ENCODE measurements at places on chromosomes 7 and 10.

DNA sequence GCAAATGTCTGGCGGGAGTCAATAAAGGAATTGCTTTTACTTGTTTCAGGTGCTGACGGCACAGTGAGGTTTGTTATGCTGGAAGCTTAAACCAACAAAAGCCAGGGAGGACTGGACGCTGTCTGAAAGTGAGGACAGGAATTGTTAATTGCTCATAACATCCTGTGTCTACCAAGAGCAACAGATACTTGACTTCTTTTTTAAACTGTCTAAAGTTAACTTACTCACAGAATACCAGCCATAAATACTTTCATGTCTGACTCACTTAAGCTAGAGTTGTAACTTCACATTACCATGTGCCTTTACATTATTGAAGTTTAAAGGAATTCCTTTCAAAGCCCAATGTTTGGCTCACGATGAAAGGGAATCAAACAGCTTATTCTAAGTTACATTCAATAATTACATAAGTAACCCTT lies 252.7 kb upstream of the SHH start:
- no peak for DNase-seq

GRCh38 chr7:88759230-88760135 lies at the start of gene ZNF804B:
ZNF804B (plus strand) TSS chr7:88759700; CDS start chr7:88759977, 277 bp downstream.
- DNase-seq = no peak

GRCh38 chr7:93933156-93933555 lies 11.6 kb downstream of the GNG11 start:
- DNase-seq = no peak

GRCh38 chr10:56181607-56182006 lies 179.5 kb downstream of the ZWINT start:
- no peak for DNase-seq

GRCh38 chr7:6274743-6275142 lies 2.3 kb upstream of the CYTH3 start:
- no peak for DNase-seq

- no peak for DNase-seq
Measured at GRCh38 chr7:7236041-7236440, 53.7 kb downstream of the C1GALT1 start.

GRCh38 chr10:91907914-91908336 lies 1.4 kb downstream of the FGFBP3 start:
- no peak for DNase-seq

GRCh38 chr10:132524443-132525285 lies 12.9 kb upstream of the INPP5A start:
- DNase-seq = no peak

DNA sequence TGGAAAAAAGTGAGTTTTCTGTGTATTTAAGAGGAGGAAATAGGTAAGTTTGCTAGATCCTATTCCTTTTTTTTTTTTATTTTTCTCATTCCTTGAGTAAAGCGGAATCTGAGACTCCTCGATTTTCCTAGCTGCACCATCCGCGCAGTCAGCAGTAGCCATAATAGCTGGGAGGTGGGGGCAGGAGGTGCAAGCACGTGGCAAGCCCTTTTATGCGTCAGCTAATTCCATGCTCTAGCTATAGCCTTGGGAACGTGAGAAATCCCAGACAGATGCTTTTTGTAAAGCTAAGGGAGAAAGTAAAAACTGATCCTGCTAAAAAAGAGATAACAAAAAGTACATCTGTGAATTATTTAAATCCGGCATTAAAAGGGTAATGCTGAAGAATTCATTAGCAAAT lies 33.2 kb upstream of the TPK1 start:
- DNase-seq = no peak

DNA sequence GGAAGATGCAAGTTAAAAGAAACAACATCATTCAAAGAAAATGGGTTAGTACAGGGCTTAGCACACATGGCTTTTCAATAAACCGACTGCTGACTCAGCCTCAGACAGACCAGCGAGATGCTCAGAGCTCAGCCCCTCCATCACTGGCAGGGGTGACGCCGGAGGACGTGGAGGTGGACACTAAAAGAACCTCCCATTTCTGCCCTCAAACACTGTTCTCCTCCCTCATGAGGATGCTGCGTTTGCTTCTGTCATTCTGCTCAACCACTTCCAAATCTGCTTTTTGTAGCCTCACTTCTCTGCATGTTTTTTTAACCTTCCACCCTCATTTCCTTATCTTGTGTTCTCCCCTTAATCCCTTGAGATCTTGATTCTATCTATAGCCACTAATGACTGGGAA lies 15.3 kb downstream of the DENND11 start:
- DNase-seq = no peak

DNA sequence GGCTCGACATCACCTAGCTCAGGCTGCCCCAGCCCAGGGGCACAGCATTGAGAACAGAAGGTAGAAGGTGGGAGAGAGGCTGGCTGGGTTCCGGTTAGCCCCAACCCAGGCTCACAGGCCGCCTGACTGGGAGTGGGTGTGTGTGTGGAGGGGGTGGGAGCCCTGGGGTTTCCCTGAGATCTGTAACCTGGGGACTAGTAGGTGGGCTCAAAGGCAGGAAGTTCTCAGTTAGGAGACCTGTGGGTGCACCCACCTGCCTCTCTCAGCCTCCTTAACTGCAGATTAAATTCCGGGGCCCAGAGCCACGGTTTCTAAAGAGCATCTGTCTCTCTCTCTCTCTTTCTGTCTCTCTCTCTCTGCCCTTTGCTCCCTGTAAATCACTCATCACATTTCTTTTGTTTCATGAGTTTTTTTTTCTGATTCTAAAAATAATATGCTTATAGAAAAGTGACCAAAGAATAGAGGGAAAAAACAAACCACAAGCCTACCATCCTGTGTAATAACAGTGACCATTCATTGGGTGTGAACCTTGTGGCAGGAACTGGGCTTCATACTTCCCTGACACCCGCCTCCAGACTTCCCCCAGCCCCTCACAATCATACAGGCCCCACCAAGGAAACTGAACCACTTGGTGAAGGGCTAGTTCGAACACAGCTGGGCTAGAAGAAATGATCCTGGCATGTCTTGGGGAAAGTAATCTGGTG lies 83.4 kb upstream of the SMNDC1 start:
- DNase-seq = no peak

DNA sequence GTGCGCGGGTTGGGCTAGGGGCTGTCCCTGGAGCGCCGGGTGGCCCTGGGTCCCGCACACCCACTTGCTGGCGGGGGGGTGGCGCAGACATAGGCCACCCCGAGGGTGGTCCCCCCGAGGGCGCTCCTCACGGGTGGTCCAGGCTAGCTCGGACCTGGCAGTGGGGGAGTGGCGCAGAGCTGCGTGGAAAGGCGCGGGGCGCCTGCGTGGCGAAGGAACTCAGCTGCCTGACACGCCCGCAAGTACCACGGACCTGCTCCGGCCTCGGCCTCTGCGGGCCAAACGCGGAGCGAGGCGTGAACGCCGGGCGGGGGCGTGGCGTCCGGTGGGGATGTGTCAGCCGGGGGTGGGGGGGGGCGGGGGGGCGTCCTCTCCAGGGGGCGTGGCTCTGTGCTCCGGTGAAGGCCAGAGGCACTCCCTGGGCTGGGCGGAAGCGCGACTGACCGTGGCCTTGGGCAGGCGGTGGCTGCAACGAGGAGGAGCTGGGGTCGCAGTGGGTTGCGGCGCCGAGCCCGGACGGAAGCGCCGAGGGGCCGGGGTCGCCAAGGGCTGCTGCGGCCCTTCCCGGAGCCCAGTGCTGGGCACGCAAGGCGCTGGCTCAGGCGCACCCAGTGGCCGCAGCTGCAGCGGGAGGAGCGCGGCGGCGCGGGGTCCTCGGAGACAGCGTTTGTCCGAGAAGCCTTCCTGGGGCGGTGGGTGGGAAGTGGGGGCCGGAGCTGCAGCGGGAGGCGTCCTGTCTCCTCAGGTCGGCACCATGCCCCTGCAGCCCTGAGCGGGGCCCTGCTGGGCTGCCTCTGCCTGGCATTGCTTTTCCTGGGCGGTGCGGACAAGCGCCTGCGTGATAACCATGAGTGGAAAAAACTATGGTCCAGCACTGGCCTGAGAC lies 58.9 kb upstream of the NUPR2 start:
- DNase-seq = no peak

GRCh38 chr7:70693321-70693685 lies 438.6 kb upstream of the GALNT17 start:
- DNase-seq = no peak

DNA sequence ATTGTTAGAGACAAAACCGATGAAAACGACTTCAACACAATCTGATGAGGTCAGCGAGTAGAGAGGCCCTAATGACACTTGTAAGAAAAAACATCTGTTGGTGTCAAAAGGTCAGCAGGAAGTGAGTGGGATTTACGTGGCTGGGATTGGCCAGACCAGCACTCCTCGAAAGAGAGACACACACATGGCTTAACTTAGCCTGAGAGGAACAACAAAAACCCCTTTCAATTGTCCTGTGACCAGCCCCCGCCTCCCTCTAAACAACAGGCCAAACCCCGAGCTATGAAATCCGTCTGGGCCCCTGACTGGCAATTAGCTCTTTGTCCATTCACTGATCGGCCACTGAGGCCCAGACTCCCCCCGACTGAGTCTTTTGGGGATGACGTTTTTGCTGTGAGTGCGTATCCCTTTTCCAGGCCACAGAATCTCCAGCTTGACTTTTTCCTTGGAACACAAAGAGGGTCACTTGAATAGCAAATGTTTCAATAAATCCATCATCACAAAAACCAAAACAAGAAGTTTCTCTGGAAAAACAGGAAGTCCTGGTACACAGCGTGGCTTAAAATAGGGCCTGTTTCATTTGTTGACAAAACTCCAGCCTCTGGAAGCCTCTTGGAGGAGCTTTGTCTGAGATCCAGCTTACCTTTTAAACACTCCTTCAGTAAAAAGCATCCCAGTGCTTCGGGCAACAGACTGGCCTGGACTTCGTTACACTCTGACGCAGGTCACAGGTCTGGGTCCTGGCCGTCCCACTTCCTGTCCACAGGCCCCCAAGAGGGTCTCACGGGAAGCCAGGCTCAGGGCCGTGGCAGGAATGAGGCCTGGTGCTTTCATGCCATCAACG lies 103.0 kb downstream of the CTBP2 start:
- no peak for DNase-seq

- DNase-seq = no peak
Measured at GRCh38 chr10:119701861-119702260, 24.0 kb upstream of the INPP5F start.

DNA sequence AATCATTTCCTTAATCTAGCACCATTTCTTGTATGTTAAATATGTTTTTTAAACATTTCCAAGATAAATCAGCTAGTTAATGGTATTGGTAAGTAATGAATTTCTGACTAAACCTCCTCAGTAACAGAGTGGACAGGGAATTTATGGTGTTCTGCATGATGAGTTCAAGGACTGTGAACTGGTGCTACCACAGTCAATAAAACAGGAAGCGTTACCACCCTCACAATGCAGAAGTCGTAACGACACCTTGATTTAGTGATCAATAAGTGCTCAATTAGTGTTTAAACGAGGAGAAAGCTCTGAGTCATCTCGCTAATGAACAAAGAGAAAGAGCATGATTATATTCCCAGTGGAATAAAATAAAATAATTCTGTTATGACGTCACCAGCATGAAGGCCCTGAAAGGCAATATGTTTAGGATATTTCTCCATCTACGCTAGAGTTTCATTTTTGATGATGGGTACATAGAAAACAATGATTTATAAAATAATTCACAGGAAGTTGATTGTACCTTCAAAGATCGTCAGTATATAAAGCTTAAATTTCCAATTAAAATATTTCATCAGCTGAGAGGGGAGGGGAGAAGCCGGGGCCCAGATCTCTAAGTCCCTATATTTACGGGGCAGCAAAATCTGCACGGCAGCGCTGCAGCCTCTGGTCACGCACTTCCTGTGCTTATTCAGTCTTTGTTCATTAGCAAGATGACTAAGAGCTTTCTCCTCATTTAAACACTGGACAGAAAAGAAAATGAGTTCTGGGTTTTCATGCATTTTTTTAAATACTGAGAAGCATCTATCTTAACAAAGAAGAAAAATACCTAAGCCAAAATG lies 400.5 kb downstream of the PTPRN2 start:
- DNase-seq = no peak

DNA sequence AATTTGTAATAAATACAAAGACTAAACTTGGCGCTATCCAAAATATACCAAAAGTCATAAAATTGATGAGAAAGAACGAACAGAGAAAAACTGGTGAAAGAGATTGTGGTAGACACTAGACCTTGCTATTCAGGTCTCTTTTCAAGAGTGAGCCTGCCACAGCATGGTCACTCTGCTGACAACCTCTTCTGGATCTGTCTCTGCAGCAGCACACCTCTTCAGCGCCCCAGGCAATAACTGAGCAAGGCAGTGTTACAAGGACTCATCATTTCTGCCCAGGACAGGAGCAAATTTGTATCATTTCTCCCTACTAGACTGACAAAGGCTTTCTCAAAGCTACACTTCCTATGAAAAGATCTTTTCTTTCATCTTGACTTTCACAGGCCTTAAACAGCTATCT lies 976.0 kb downstream of the DNAJB9 start:
- no peak for DNase-seq

DNA sequence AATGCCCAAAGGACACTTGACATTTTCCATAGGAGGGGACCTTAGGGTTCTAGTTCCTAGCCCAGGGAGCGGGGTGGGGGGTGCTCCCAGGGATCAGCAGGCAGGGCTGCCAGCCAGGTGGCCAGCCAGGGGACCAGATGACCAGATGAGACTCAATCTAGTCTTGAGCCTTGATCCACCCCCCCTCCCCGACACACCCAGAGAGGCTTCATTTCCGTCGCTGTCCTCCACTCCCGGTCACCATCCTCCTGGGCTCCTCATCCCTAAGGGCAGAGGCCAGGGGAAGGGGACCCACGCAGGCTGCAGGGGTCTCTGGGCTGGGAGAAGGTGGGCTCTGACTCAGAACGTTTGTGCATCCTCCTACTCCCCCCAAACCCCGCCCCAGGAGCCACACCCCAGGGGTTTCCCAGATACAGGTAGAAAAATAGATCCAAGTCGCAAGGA lies 1.0 kb downstream of the STX1A start:
- no peak for DNase-seq

DNA sequence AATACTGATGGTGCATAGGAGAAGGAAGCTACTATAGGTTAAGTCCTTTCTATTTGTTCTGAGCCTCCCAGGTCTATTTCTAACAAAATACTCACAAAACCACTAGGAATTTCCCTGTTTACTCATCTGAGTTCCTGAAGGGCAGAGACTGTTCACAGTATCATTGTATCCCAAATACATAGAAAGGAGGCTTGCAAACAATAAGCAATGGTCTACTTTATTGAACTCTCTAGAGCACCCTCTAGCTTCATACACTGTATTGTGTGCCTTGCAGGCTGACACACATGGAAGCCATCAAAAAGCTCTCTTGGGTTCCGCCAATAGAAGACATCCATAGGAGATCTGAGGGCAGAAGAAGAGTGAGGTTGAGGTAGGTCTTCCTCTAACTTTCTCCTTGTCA lies 826.1 kb downstream of the GRM8 start:
- DNase-seq = no peak

GRCh38 chr10:43926371-43926770 lies 277.7 kb upstream of the ZNF32 start:
- no peak for DNase-seq

- no peak for DNase-seq
Measured at GRCh38 chr7:25014756-25015155, 34.8 kb upstream of the OSBPL3 start.

Measured in activated CD8-positive, alpha-beta memory T cell treated with anti-CD3 and anti-CD28 coated beads for 1 hour (primary cell).